ENCODE measurements at places on chromosomes 6 and 20.

- DNase-seq, result no peak
These were observed 48.9 kb downstream of the SNX14 start for GRCh38 chr6:85544776-85545175.

- no peak for DNase-seq
These were observed 5.2 kb upstream of the TP53RK start for GRCh38 chr20:46694484-46694883.

- DNase-seq, result no peak
These were observed 50.9 kb downstream of the PLCB4 start for GRCh38 chr20:9119776-9120175.

DNA sequence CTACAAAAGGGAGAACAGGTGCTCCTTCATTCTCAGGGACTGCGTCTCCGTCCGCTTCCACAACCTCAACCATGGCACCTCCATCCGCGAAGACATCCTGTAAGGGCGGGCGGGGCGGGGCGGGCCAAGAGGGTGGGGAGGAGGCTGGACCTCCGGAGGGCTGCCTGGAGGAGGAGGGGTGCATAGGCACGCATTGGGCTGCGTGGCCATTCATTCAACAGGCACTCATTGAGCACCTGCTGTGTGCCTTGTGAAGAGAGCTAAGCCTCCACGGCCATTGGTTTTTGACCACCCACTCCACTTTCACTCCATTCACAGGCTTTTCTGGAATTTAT, 435 bp downstream of the ZSWIM3 start:
- DNase-seq, result no peak

- no peak for DNase-seq
These were observed 286.7 kb upstream of the POU3F2 start for GRCh38 chr6:98547634-98548033.

GRCh38 chr20:52083627-52084232, 107.8 kb downstream of the ZFP64 start:
- peak; percentile 45 for DNase-seq

DNA sequence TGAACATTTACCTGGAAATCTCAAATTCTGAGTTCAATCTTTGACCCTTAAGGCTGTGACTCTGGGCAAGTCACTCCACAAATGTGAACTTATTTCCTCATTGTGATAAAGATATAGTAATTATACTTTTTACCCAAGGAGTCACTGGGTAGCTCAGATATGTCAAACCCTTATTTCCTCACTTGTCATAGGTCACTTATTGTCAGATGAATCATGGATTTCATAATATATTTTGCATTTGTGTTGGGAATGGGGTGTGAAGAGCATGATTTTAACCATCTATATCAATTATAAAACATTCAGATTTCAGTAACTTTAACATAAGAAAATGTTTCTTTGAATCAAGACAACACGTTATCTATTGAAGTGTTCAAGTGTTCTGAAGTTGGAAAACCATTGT, 3.7 kb upstream of the CARMIL1 start:
- DNase-seq, result no peak

DNA sequence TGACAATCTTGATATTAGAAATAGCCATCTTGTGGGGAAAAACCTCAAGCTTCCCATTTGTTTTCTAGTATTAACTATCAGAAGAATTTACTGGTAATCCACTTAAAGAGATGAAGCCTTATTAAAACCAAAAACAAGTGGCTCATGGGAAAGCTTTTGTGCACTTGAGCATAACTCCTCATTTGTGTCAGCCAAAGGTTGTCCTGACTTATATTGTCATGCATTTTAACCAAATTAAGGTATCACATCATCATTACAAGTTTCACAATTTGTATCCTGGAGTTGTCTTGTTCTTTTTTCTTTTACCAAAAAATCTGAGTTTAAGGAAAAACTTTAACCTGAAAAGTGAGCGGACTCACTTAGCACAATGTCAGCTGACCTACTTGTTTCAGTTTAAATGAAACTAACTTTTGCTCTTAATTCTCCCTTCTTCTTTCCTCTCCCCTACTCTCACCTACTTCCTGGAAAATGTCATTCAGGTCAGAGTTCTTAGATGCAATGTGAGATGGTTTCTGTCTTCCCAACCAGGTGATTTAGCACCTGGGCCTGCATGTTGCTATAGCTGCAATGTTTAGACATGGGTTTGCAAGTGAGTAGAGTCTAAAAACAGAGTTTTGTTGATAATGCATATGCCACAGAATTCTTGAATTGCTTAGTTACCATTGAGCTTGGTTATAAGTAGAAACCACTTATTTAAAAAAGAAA, 82.8 kb downstream of the TNFAIP3 start:
- DNase-seq, result no peak

GRCh38 chr6:92011681-92012245, 1407.6 kb downstream of the EPHA7 start:
- no peak for DNase-seq

GRCh38 chr6:30042914-30043313, 18.2 kb upstream of the POLR1H start:
- no peak for DNase-seq

- no peak for DNase-seq
These were observed 2.1 kb upstream of the THEMIS start for GRCh38 chr6:127902933-127903332.

All from right renal cortex interstitium (tissue), 3 donors.